ENCODE measurements at places on chromosomes 1 and 21.

GRCh38 chr1:53116307-53116810 lies 26.1 kb downstream of the SLC1A7 start:
- DNase-seq: no peak

DNA sequence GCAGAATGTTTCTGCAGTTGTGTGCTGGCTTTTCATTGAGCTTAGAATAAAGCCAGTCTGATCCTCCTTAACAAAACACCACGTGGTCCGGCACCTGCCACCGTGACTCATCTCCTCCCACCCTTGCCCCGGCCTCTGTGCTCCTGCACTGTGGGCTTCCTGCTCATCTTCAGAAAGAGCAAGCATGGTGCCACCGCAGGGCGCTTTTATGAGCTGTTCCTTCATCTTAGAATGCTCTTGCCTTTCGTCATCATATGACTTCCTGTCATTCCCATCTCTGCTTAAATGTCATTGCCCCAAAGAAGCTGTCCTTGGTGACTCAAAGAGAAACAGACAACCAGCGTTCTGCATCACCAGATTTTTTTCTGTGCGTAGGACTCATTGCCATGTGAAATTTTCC lies 117.8 kb downstream of the HHAT start:
- DNase-seq: no peak

GRCh38 chr1:227161470-227161869 lies 156.8 kb downstream of the CDC42BPA start:
- DNase-seq: no peak

DNA sequence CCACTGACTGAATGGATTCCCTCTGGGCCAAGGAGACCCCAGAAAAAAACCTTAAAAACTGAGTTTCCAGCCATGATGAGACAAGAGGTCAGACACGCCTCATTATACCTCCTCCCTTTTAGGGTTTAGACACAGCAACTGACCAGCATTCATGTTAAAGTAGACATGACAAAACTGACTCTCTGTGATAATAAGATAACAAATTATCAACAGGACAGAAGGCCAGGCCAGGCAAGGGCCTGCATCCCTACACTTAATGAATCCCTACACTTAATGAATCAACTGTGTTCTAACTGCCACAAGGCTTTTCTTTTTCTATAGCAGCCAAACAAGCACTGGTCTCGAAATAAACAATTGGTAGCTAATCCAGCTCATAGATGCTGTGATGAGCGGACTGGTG lies 33.3 kb upstream of the FAM89A start:
- DNase-seq: no peak

- DNase-seq: no peak
Observed at GRCh38 chr1:157270705-157271274, 132.6 kb upstream of the ETV3 start.

- no peak for DNase-seq
Observed at GRCh38 chr1:181120924-181121323, 32.4 kb downstream of the IER5 start.

DNA sequence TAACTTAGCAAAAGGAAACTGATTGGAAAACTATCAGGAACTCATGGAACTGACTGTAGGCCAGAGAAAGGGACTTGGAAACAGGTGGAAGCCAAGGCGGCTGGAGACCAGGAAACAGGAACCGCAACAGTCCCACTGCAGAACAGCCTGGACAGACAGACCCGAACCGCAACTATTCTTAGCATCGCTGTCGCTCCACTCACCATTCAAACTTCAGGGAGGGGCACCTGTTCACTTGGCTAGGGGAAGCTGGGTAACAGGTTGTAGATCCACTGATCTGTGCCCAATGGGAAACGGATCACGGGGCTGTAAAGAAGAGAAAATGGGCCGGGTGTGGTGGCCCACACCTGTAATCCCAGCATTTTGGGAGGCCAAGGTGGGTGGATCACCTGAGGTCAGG lies 61.9 kb downstream of the CLSTN1 start:
- DNase-seq: no peak

DNA sequence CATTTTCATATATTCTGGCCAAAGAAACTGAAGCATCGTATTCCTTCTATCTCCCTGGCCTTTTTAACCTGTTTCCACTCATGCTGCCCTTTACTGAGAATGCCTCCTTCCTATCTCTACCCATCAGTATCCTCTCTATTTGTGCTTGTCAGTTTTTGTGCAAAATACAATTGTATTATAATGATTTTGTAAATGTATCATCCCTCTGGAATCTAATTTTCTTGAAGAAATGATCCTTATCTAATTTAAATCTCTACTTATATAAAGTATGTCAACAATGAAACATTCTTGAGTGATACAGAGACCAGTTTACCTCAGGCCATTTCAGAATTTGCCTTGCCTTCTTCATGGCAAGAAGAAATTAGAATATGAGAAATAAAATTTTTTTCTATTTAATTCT lies 59.0 kb upstream of the TEKT2 start:
- no peak for DNase-seq

- no peak for DNase-seq
Observed at GRCh38 chr1:184860985-184861754, 106.5 kb upstream of the EDEM3 start.

DNA sequence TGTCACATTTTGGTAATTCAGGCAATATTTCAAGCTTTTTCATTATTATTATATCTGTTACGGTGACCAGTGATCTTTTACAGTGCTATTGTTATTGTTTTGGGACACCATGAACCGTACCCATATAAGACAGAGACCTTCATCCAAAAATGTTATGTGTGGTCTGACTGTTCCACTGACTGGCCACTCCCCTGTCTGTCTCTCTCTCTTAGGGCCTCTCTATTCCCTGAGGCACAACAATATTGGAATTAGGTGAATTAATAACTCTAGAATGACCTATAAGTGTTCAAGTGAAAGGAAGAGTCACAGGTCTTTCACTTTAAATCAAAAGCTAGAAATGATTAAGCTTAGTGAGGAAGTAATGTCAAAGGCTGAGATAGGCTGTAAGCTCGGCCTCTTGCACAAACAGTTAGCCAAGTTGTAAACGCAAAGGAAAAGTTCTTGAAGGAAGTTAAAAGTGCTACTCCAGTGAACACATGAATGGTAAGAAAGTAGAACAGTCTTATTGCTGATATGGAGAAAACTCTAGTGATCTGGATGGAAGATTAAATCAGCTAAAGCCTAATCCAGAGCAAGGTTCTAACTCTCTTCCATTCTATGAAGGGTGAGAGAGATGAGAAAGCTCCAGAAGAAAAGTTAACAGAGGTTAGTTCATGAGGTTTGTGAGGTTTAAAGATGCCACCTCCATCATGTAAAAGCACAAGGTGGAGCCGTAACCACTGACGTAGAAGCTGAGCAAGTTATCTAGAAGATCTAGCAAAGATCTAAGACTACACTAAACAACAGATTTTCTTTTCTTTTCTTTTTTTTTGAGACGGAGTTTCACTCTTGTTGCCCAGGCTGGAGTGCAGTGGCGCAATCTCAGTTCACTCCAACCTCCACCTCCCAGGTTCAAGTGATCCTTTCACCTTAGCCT lies 19.7 kb upstream of the DIPK1A start:
- DNase-seq: no peak

- no peak for DNase-seq
Observed at GRCh38 chr1:9770298-9770697, 53.5 kb downstream of the CLSTN1 start.

DNA sequence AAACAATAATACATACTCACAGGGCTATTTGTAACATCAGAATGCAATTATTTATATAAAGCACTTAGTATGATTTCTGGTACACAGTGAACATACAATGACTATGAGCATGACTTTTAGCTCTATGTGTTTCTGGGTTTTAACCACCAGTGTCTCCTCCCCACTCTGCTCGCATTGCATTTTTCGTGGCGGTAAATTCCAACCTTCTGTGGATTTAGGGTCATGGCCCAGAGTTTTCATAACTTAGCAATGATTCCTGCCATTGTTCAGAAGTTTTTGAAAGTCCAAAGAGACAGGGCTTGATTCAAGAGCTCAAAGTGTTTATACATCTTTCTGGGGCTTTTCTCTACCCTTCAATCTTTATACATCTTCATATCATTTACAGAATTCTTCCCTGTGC lies 191.3 kb downstream of the BACH1 start:
- no peak for DNase-seq

DNA sequence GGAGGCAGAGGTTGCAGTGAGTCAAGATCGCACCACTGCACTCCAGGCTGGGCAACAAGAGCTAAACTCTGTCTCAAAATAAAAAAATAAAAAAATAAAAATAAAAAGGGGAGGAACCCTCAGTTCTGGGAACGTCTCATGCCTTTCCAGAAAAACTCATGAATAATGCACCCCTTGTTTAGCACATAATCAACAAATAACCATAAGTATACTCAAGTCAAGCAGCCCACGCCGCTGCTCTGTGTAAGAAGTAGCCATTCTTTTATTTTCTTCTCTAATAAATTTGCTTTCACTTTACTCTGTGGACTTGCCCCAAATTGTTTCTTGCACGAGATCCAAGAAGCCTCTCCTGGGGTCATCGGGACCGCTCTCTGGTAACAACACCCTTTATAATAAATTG lies 14.5 kb upstream of the ACTA1 start:
- DNase-seq: no peak

GRCh38 chr1:12618965-12619791 lies 1.2 kb upstream of the DHRS3 start:
- peak; percentile 82 for DNase-seq

DNA sequence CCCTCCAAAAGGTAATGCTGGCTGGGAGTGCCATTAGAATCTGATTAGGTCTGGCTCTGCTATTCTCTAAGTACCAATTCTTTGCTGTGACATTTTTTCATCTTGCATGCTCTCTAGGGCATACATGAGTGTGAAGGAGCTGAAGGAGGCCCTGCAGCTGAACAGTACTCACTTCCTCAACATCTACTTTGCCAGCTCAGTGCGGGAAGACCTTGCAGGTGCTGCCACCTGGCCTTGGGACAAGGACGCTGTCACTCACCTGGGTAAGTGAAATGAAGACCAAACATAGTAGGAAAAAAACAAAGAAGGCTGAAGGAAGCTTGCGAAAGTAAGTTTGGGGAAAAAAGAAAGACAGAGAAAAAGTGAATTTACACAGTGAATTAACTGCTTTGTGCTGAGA lies 207.9 kb downstream of the PAPPA2 start:
- no peak for DNase-seq

GRCh38 chr1:183807549-183808168 lies 2.7 kb downstream of the RGL1 start:
- peak; percentile 28 for DNase-seq

DNA sequence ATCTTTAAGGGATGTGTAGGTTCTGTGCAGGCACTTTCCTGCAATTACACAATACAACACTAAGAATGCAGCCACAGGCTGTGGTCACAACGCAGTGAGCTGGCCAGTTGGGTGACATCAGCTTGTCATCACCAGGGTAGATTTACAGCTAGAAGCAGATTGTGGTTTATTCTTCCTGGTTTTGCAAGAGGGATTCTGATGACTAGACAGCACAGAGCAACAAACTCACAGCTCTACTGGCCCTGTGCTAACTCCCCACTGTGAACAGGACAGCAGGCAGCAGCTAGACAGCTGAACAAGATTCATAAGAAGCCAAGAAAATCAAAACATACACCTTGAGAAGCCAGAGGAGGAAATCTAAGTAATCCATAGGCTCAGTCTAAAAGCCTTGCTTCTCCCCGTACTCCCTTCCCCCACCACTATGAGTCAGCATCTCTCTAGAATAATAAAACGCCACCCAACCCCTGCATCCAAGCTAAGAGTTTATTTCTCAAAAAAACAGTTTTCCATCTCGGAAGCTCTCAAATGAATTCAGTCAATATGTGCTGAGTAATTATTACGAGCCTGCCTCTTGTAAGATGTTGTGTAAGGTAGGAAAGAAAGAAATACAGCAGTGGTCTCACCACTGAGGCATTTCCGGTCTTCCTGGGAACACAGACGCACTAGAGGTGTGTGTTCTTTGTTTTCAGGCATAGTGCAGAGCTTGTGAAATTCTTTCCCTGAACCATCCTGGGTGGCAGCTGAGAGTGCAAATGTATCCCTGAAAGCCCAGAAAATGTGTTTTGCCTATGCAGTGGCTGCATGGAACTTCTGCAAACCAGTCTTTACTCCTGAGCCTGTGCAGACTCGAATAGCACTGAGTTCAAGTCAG lies 162.8 kb downstream of the NTPCR start:
- peak; percentile 64 for DNase-seq

- no peak for DNase-seq
Observed at GRCh38 chr1:59318271-59318860, 21.5 kb downstream of the FGGY start.

- DNase-seq: no peak
Observed at GRCh38 chr1:91846007-91846638, 39.8 kb downstream of the TGFBR3 start.

DNA sequence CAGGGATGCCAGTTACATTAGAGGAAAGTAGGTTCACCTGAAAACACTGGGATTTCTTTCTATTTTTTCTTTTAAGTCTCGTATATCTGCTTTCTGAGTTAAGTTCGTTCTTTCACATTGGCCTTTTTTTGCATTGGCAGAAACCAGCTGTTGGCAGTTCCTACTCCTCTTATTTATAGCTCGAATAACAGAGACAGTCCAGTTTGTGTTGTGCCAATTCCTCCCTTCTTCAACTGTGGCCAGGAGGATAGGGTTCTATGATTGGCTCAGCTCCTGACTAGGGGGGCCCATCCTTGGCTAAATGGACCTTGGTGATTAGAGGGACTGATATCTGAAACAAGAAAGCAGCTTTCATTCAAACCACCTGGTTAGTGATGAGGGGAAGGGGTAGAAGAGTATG lies 115.8 kb downstream of the RPS6KC1 start:
- no peak for DNase-seq

GRCh38 chr1:199733125-199733524 lies 294.4 kb upstream of the NR5A2 start:
- DNase-seq: no peak

- DNase-seq: no peak
Observed at GRCh38 chr1:96999191-96999590, 277.6 kb downstream of the PTBP2 start.

DNA sequence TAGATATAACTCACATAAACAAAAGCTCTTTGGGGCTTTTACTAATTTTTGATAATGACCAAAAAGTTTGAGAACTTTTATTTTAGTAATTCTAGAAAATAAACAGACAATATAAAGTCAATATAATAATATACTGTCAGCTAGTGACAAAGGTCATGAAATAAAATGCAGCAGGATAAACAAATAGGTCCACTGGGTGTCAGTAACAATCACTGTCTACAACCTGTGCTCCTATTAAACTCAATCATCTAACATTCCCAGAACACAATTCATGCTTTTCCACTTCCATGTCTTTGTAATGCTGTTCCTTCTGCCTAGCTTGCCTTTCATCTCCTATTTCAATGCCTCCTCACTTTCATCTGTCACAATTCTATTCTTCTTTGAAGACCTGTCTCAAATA lies 186.1 kb downstream of the GIPC2 start:
- no peak for DNase-seq

GRCh38 chr1:64940025-64940424 lies 26.3 kb downstream of the JAK1 start:
- no peak for DNase-seq

GRCh38 chr1:8663915-8664329 lies 153.5 kb downstream of the RERE start:
- peak; percentile 40 for DNase-seq

Measured in right lobe of liver (tissue), 6 donors.